SK-N-SH (cell line): ENCODE measurements at places on chromosomes 7 and 10.

DNA sequence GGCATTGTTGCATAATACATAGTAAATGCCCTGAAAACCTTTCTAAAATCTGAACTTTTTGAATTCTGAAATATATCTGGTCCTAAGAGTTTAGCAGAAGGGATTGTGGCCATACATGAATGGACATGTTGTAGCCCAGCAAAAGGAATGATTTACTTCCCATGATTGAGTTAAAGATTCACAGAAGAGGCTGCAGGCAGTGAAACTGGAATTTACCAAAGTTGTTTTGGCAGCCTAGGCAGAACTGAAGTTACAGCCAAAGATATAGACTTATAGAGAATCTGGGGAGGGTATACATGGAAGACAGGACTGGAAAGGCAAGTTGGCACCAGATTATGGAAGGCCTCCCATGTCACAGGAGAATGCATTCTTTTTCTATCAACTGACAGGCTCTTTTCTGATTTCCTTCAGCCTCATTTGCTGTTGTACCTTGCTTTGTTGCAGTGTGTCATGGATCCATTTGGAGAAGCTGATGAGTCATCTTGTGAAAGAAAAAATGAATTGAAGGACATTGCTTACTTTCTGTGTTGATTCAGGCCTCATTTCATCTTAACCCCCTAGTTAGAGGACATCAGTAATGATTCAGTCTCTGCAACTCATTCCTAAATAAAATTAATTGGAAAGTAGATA, 356.2 kb upstream of the LRGUK start:
- no peak for DNase-seq

GRCh38 chr10:130243015-130243414, 106.8 kb downstream of the GLRX3 start:
- no peak for DNase-seq

GRCh38 chr7:127986581-127987521, 44.4 kb downstream of the LRRC4 start:
- no peak for DNase-seq

DNA sequence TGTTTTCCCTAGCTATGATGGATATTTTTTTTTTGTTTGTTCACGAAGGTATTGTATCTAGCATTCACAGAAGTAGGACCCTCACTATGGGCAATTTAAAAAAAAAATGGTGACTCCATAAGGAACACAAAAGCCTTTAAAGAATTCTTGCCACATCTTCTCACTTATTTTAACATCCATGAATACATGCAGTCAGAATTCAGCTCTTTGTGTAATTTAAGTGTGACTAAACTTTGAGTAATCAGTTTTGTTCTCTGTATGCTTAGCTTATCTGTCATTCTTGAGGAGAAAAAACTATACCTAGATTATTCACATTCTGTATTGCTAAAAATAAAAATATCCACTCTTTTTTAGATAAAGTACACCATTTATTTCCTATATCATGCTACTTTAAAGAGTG, 313.2 kb upstream of the KCND2 start:
- DNase-seq, result no peak

DNA sequence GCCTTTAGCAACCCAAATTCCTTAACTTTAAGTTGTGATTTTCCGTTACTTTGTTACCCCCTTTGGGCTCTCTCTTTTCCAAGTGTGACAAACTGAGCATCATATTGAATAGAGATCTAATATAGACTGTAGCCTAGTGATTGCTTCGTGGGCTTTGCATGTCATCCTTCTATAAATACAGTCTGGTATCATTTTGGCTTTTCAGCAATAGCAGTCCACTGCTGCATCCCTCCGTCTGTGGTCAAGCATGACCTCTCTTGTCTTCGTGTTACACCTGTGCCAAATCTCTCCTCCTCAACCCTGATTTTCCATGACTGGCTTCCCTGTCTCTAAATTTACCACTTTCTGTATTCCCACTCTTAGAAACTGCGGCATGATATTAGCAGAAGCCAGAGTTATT, 53.8 kb upstream of the AGK start:
- DNase-seq, result no peak

- DNase-seq, result no peak
Observed at GRCh38 chr7:144656965-144657517, 178.8 kb downstream of the TPK1 start.

- DNase-seq, result no peak
Observed at GRCh38 chr10:103676058-103676785, 179.2 kb downstream of the SH3PXD2A start.

GRCh38 chr7:150481922-150482321, 31.5 kb downstream of the GIMAP8 start:
- DNase-seq, result no peak

DNA sequence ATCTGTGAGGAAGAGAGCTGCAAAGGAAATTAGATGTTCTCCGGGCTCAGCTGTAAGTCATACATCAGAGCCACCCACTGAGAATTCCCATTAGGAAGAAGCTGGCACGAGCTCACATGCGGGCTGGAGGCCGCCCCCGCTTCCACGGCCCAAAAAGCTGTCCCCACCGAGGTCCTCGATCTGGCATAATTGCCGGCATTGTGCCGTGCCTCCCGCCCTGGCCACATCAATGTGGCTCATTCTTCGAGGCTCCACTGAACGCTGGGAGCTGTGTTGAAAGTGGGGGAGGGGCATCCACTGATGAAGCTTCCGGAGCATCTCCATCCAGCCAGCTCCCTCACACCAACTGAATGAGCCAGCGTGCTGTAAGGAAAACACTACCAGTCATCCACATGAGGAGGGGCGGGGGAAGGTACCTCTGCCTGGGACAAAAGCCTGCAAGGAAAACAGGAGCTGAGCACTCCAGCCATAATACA, 173.1 kb downstream of the PTPRN2 start:
- no peak for DNase-seq

GRCh38 chr7:156667110-156667426, 26.5 kb downstream of the RNF32 start:
- no peak for DNase-seq

DNA sequence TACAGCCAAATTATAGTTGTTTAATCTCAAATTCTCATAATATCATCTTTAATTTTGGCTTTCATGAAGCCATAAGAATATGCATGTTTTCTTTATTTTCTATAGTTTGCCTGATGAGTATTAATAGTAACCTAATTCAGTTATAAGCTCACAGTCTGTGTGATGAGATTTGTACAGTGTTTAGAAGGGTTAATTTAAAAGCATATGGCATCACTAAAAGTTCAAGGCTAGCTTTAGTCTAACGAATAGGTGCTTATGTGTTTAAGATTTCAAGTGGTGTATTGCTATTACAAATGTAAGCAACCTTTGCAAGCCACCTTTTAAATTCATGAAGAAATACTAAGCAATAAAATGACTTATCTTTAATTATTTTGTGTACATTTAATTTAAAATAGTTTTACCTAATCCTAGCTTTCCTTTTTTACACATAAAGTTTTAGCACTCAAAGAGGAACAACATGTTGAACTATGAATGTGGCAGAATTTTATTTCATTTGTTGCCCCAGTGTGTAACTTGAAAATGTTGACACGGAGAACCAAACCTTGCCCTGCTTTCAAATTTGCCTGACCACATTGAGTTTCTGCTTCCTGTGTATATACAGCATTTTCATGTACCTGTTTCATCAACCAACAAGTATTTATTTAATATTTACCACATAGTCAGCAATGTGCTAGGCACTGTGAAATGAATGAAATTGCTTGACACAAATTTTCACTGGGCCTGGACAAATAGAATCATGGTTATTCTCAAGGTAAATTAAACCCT, 41.5 kb downstream of the TET1 start:
- no peak for DNase-seq

- no peak for DNase-seq
Observed at GRCh38 chr10:71087622-71088021, 124.7 kb upstream of the UNC5B start.

- no peak for DNase-seq
Observed at GRCh38 chr7:158143196-158144120, 444.2 kb downstream of the PTPRN2 start.

- peak; percentile 18 for DNase-seq
Observed at GRCh38 chr7:108136191-108136688, 6.1 kb upstream of the LAMB4 start.

DNA sequence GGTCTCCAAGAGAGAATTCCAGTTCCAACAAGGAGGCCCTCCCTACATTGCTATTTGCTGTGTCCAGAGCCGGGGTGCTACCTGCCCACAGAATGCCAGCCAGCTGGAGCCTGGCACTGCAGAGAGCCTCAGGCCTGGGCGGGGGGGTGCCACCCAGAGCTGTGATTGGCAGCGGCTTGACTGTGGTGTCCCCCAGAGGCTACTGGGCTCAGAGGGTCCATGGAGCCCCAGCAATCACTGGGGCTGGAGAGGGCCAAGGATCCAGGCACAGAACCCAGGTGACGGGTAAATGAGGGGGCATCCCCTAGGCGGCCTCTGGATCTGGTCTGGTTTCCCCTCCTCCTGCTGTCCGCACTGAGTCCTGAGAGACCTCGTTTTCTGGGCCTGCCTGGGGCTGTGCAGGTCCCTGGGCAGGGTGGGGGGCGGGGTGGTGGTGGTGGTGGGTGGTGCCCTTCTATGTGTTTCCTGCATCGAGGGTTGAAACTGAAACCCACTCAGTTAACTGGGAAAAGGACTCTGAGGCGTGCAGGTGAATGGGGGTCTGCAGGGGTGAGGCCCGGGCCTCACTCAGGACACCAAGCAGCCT, 12.6 kb downstream of the DPYSL4 start:
- DNase-seq, result peak; percentile 42

GRCh38 chr7:78218876-78219275, 420.3 kb downstream of the PHTF2 start:
- no peak for DNase-seq

- no peak for DNase-seq
Observed at GRCh38 chr7:80781146-80781545, 137.7 kb downstream of the SEMA3C start.

DNA sequence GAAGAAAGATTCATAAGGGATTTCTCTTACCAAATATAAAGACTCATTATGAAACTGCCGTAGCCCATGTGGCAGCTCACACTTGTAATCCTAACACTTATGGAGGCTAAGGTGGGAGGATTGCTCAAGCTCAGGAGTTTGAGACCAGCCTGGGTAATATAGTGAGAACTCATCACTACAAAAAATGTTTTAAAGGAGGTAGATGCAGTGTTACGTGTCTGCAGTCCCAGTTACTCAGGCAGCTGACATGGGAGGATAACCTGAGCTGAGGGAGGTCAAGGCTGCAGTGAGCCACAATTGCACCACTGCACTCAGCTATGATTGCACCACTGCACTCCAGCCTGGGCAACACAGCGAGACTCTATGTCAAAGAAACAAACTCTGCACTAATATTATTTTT, 18.1 kb upstream of the DNA2 start:
- no peak for DNase-seq

DNA sequence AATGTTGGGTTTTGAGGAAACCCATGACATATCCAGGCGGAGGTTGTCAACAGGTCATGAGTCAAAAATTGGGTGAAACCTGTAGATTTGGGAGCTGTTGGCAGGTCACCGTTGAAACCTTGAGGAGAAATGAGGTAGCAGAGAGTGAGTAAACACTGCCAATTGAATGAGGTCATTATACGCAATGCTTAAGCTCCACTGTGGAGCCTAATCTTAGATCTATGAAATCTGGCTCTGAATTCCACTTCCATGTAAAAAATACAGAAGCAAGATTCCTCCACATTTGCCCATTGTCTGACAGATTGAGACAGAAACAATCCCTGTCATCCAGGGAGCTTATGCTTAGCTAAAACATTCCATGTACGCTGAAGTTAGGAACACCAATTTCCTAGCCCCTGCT, 76.0 kb upstream of the IL6 start:
- DNase-seq, result no peak

GRCh38 chr10:62109587-62110293, 158.9 kb downstream of the RTKN2 start:
- DNase-seq, result no peak

- no peak for DNase-seq
Observed at GRCh38 chr10:121732656-121733445, 134.6 kb upstream of the FGFR2 start.

DNA sequence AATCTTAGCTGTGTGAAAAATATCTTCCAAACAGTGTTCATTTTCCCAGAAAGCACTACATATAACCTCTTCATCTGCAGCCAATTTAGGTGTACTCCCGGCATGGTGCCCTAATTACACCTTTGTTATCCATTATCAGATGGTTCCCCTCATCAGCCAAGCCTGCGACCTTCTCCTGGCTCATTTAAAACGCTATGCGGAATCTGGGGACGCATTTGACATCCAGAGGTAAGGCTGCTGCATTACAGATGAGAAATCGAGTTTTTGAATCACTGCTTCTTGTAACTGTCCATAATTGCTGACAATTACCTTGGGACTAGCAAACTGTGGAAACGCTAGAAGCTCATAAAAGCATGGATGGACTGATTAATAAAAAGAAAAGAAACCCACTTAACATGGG, 109.5 kb downstream of the PARP12 start:
- DNase-seq, result peak; percentile 42
